Stimulated activated CD4-positive, alpha-beta T cell treated with anti-CD3 and anti-CD28 coated beads, TNF-alpha, amount 100 ng/mL, for 1 hour (primary cell): ENCODE measurements at places on chromosomes 2 and 18.

GRCh38 chr2:187319441-187320108 is 128.5 kb downstream of the CALCRL start:
- no peak for DNase-seq

DNA sequence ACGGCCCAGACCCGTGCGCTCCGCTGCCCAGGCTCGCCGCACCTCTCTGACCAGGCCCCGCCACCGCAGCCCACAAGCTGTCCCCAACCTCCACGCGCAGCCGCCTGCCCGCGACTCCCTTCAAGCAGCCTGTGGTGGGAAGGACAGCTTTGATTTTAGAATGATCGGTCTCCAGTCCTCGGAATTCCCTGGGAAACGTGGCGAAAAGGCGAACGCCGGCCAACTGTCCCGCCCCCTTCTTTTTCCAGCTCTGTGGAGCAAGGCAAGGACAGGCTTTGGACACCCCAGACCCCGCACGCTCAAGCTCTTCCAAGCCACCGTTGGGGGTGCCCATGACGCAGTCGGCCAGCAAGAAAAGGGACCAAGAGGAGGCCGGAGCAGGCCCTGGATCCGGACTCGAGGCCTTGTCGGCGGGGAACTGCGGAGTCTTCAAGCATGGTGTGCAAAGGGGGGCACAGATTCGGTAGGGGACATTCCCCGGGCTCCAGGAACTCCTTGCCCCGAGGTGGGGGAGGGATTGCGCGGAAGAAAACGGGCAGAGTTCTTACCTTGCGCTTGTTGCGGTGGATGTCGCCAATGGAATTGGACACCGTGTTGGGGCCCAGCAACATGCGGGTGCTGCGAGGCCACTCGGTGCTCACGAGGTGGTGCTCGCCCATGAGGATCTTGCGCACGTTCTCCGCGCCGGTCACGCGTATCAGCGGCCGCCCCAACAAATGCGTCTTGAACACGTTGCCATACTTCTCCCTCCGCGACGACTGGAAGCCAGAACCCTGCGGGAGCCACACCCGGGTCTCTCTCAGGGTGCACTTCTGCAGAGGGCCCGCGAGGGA is 4.0 kb downstream of the CYP26B1 start:
- no peak for DNase-seq

DNA sequence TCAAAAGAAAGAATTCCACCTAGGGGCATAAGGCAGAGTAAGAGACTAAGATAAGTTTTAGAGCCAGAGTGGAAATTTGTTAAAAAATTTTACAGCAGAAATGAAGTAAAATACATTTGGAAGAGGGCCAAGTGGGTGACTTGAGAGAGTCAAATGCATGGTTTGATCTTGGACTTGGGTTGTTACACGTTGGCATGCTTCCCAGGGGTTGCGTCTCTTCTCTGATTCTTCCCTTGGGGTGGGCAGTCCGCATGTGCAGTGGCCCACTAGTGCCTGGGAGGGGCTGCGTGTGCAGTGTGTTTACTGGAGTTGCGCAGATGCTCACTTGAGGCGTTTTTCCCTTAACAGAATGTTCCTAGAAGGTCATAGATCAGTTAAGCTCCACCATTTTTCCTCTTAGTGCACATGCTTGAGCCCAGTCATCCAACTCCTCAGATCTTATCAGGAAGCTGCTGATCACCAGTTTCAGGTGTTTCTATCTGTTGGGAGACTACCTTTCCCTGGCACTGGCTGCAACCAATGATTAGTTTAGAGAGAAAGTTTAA is 13.1 kb downstream of the SEH1L start:
- DNase-seq = no peak

DNA sequence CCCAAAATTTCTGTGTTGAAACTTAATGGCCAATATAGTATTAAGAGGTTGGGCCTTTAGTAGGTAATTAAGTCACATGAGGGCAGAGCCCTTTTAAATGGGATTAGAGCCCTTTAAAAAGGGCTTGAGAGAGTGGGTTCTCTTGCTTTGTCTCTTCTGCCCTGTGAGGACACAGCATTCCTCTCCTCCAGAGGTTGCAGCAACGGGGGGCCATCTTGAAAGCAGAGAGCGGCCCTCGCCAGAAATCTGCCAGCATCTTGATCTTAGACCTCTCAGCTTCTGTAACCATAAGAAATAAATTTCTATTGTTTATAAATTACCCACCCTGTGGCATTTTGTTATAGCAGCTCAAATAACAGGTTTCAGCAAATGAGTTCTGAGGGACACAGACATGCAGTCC is 305.0 kb upstream of the LRP1B start:
- DNase-seq = no peak

DNA sequence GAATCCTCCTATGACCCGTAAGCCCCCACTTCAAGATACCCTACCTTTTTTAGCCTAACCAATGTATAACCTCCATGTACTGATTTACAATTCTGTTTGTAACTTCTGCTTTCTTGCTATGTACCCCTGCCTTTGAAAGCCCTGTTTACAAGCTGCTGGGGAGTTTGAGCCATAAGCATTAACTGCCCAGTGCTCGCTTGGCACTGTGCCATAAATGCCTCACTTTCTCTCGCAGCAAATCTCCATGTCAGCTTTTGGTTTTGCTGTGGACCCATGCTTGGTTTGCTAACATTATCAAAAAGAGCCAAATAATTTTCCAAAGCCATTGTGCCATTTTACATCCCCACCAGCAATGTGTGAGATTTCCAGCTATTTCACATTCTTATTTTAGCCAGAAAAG is 51.8 kb downstream of the TEX51 start:
- no peak for DNase-seq

DNA sequence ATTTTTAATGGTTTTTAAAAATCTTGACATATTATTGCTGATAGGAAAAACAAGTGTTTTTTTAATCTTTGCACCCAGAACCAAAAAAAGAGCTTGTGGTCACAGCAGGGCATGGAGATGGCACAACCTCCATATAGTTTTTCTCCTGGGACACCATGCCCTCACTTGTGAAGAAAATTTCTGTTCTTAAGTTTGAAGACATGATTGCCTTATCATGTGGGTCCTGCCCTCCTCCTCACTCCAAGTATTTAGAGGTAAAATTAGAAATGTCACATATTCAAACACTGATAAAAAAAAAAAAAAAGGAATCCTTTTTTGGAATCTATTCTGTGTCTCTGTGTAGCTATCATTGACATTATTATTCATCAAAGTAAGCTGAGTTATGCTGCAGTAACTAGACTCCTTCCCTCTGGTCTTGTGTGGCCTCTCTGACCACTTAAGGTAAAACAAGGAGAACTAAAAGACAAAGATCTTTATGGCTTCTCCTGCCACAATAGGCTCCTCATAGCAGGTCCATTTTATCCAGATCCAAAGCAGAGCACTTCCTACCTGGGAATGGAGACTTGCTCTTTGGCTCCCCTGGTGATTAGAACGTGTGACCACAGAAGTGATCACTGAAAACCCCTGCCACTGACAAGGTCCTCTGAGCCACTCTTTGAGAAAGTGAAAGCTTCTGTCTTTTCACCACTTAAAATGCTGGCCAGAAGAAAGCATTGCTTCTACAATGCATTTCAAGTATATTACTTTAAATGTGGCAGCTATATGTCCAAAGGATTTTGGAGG is 19.8 kb downstream of the ADD2 start:
- DNase-seq = no peak

DNA sequence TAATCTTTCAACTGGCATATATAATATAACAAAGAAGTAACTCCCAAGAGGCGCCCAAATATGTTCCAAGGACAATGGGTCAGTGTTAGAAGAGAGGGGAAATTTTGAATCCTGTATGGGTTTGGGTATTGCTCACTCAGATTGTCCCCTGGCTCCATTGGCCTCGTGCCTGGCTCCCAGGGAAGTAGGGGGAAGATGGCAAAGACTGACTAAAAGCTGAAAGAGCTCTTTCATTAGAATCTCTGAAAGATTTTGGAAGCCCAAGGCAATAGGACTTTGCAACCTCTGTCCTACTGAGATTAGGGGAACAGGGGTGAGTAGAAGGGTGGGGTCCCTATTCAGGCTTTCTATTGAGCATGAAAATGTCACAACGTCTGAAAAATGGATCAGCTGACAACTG is 1272.8 kb upstream of the ZEB2 start:
- no peak for DNase-seq

GRCh38 chr2:28492282-28492681 is 3.6 kb upstream of the PLB1 start:
- DNase-seq = no peak

- no peak for DNase-seq
Observed at GRCh38 chr2:18365342-18365741, 195.1 kb downstream of the RDH14 start.

DNA sequence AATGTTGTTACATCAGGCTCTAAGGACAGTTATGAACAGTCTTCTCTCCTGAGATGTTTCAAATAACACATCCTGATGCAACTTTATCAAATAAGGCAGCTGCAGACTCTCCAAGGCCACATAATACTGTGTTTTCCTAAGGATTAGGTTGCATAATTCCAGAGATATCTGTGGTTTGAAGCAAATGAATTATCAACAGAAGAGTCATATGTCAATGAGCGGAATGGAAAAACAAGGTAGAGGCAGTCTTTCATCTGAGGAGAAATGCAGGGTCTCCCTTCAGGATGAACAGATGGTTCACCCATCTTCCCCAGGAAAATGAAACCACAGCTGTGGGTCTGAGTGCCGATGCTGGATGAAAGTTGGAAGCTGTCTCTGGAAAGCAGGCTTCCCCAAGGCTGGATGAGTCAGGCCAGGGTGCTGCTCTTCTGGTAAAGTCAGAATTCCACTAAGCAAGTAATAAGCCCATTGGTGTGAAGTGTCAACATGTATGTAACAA is 22.2 kb downstream of the LYG1 start:
- no peak for DNase-seq

DNA sequence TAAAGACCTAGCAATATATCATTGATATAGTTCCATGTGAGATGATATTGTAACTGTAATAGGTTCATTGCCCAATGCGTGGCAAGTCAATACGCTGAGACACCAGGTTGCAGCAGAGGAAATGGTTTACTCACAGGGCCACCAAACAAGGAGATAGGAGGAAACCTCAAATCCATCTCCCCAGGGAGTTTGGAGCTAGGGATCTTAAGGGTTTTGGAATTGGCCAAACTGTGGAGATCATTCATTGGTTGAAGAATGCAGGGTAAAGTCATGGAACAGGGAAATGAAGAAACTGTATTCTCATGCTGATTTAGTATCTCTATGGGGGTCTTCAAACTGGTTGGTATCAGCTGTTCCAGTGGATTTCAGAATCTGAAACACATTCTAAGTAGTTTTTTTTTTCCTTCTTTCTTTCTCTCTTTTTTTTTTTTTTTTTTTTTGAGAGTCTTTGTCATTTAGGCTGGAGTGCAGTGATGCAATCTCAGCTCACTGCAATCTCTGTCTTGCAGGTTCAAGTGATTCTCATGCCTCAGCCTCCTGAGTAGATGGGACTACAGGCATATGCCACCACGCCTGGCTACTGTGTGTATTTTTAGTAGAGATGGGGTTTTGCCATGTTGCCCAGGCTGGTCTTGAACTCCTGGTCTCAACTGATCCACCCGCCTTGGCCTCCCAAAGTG is 30.7 kb upstream of the PPM1B start:
- no peak for DNase-seq

GRCh38 chr2:154032220-154032619 is 160.5 kb downstream of the GALNT13 start:
- no peak for DNase-seq

- no peak for DNase-seq
Observed at GRCh38 chr2:96927405-96928171, 57.7 kb upstream of the SEMA4C start.

GRCh38 chr2:176126929-176127773 is 2.4 kb upstream of the HOXD8 start:
- DNase-seq = peak; percentile 56

DNA sequence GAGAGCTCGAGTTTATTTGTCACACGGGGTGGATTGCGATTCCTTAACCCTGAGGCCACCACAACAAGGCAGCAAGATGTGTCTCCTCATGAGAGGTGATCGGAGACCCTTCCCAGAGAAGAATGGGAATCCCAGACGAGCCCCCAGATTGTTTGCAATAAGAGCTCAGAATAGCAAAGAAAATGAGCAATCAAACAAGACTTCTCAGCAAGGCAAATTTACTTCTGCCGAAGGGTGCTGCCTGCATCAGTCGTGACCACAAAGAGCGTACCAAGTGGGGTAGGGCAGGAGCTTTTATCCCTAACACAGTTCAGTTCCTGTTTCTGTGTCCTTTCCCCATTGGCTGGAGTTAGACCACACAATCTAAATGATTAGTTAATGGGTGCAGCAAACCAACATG is 237.5 kb upstream of the SYT4 start:
- no peak for DNase-seq

GRCh38 chr2:30464544-30465170 is 17.6 kb downstream of the LCLAT1 start:
- DNase-seq = no peak

- DNase-seq = no peak
Observed at GRCh38 chr2:29392774-29393173, 277.6 kb downstream of the CLIP4 start.
